Omental fat pad (tissue), 4 donors: ENCODE measurements at places on chromosomes 11 and 22. TPM values are rescaled to one million over a fixed set of nuclear protein-coding genes. Genes with fewer than 3 reads are reported as not detected.

The RAG1 gene
- 0.44 TPM for total RNA-seq

The RTN4RL2 gene
- 0.25 TPM for total RNA-seq

The OTOG gene
- not detected for total RNA-seq

The CAPRIN1 gene
- total RNA-seq, result 190 TPM

The PRODH gene
- 1.7 TPM for total RNA-seq

The POU2AF2 gene
- total RNA-seq, result not detected

The GPR152 gene
- total RNA-seq, result not detected

The F2 gene
- total RNA-seq, result not detected

The C11orf42 gene
- not detected for total RNA-seq

The ANKK1 gene
- not detected for total RNA-seq

The PRDX5 gene
- 263 TPM for total RNA-seq

The ACTN3 gene
- not detected for total RNA-seq

The TMPRSS5 gene
- 1.9 TPM for total RNA-seq

The GLYAT gene
- 1.2 TPM for total RNA-seq

The ANO1 gene
- total RNA-seq, result 8.6 TPM

The CAT gene
- 337 TPM for total RNA-seq

The ZNF280A gene
- not detected for total RNA-seq

The MICALL1 gene
- 21.4 TPM for total RNA-seq

The CCDC73 gene
- not detected for total RNA-seq

The TMPRSS6 gene
- not detected for total RNA-seq

The LARGE2 gene
- 0.37 TPM for total RNA-seq

The HEPHL1 gene
- not detected for total RNA-seq

The SCARF2 gene
- 14.8 TPM for total RNA-seq
